ENCODE measurements at places on chromosomes 4 and X.

DNA sequence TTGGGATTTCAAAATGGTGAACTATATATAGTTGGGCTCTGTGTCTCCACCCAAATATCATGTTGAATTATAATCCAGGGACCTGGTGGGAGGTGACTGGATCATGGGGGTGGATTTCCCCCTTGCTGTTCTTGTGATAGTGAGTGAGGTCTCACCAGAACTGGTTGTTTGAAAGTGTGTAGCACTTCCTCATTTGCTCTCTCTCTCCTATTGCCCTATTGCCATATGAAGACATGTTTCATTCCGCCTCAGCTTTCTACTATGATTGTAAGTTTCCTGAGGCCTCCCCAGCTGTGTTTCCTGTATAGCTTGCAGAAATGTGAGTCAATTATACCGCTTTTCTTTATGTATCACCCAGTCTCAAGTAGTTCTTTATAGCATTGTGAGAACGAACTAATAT, 545.6 kb downstream of the TRAM1L1 start:
- DNase-seq = no peak

GRCh38 chrX:39194673-39195072, 393.4 kb downstream of the MID1IP1 start:
- no peak for DNase-seq

GRCh38 chr4:183999435-183999834, 94.3 kb downstream of the STOX2 start:
- DNase-seq = no peak

GRCh38 chr4:139715746-139716391, 50.2 kb downstream of the MGST2 start:
- DNase-seq = no peak

DNA sequence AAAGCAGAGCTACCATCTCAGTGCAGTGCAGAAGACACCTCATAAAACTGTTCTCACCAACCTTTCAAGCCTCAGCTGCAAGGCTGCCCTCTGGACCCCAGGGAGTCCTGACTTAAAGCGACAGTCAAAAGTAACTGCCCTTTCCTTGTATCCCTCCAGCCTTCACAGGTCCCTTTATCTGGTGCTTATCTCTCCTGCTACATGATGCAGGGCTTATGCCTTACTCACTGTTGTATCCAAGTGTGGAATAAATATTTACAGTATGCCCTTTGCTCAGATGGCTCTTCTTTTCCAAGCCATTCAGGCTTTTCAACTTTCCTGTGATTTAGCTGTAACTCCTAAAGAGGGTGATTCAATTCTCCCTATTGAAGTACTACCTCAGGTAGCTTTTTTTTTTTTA, 92.6 kb downstream of the KDR start:
- no peak for DNase-seq

DNA sequence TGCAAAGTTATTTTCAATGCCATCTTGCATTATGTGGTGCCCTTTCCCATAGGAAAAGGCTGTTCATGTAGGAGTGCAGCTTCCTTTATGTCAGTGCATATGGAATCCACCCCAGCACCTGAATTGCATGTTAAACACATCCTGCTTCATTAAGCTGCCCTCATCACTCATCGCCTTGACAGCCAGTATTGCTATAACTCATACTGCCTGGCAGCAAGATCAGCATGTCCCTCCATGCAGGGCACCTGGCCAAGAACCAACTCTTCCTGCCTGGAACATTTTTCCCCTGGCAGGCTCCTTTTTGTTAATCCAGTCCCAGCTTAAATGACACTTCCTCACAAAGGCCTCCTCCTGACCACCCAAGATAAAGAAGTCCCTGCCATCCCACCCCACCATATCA, 23.5 kb upstream of the CA5B start:
- no peak for DNase-seq

DNA sequence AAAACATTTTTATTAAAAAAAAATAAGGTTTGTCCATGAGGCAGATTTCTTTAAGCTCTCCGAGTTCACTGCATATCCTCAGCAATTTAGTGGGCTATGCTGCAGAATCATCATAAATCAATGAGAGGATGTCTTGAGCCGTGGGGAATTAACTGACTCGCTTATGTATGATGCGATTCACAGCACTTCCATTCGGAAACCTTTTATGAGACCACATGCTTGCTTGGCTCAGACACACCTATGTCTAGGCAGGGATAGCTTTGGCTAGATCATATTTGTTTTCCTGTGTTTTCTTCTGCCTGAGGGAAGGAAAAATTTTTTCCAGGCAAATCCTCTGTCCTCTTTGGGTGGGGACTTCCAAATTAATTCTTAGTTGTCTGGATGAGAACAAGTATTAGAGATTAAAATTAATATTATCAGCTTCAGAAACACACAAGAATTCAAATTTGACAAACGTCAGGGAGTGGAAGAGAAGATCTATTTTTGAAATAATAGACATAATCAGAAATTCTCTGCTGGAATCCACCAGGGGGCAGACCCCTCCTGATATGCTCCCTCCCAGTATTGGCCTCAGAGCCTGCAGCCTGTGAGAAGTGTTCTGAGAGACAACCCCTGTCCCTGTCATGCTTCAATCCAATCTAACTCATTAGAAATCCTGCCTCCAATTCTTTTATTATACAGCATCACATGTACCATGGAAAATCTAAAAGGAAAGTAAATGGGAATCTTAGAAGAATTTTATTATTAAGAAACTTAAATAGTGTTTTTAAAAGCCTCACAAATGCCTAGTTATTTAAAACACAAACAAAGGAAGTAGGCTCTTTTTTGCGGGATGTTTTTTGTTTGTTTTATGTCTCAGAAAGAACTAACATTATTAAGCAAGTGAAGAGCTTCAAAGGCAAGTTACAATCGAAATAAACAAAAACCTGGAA, 345.1 kb upstream of the TACR3 start:
- no peak for DNase-seq

GRCh38 chr4:94636004-94636403, 121.8 kb upstream of the BMPR1B start:
- DNase-seq = no peak

DNA sequence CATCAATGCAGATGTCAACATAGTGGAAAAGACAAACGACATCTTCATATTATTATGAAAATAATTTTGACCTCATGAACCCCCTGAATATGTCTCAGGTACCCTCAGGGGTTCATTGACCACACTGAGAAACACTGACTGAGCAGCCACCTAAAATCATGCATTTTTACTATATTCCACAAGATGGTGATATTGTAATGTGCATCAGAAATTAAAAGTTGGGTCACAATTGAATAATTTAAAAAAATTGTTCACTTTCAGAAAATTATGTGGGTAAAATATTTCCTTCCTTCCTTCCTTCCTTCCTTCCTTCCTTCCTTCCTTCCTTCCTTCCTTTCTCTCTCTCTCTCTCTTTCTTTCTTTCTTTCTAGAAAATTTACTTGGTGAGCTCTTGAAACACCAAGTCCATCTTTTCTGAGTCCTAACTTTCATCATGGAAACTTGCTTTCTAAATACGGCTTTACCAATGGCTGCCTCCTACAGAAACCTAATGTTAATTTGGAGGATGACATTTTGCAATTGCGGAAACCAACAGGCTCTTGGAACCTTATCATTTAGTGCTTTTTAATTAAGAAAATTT, 103.6 kb downstream of the RTL3 start:
- no peak for DNase-seq

- no peak for DNase-seq
Observed at GRCh38 chr4:172842779-172843178, 325.8 kb upstream of the GALNT7 start.

DNA sequence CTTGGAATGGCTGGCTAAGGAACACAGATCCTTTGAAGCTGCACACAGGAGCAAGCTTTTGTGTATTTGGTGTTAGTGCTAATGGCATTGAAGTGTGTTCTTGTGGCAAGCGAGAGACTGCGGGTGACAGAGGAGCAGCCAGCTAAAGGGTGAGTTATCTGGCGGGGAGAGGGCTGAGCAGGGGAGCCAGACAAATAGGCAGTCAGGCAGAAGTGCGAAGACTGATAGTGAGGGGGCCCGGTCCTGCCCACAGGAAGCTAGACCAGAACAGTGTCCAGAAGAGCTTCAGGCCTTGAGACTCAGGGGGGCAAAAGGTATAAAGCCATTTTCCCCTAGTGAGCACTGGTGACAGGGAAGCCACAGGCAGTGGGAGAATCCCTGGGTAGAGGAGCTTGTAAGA, 49.6 kb upstream of the MAMLD1 start:
- no peak for DNase-seq

DNA sequence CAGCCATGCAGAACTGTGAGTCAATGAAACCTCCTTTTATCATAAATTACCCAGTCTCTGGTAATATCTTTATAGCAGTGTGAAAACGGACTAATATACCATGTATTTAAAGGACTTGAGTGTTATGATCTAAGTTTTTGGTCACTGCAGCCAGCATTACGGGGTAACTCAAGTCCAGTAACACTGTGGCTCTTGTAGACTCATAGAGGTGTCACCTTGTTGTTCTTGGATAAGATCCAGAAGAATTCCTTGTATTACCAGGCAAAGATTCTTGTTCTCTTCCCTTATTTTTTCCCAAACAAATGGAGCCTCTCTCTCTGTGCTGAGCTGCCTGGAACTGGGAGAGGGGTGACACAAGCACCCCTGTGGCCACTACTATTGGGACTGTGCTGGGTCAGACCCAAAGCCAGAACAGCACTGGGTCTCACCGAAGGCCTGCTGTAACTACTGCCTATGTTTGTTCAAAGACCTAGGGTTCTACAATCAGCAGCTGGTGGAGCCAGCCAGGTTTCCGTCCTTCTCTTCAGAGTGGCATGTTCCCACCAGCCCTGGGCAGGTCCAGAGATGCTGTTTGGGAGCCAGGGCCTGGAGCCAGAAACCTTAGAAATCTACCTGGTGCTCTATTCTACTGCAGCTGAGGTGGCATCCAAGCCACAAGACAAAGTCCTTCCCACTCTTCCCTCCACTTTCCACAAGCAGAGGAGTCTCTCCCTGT, 43.7 kb upstream of the MED14 start:
- DNase-seq = no peak

DNA sequence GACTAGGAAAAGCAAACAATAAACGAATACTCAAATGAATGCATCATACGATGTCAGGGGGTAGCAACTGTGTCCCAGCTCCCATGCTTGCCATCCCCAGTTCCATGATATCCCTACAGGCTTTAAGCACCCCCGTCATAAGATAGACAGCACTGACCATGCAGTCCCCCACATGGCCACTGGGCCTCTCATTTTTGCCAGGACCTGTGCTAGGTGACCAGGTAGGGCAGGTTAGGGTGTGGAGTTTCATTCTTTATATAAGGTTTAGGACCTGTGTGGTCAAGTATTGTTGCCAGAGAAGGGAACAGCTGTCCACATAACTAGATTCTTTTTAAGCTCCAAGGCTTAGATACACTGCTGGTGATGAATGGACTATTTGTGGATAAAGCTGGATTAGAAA, 9.7 kb downstream of the PPEF2 start:
- DNase-seq = no peak

Measured in stimulated activated naive CD4-positive, alpha-beta T cell treated with Interleukin-2 at 50 U/mL for 16 hours (primary cell).